ENCODE measurements at places on chromosomes 4 and X. TPM values are rescaled to one million over a fixed set of nuclear protein-coding genes. Genes with fewer than 3 reads are reported as not detected.
A peak's percentile ranks its signal among the peaks of the same experiment; 100 is the strongest.

HPSE gene
- 1.1 TPM for polyA plus RNA-seq

XAGE2 gene
- 0.68 TPM for polyA plus RNA-seq

DNA sequence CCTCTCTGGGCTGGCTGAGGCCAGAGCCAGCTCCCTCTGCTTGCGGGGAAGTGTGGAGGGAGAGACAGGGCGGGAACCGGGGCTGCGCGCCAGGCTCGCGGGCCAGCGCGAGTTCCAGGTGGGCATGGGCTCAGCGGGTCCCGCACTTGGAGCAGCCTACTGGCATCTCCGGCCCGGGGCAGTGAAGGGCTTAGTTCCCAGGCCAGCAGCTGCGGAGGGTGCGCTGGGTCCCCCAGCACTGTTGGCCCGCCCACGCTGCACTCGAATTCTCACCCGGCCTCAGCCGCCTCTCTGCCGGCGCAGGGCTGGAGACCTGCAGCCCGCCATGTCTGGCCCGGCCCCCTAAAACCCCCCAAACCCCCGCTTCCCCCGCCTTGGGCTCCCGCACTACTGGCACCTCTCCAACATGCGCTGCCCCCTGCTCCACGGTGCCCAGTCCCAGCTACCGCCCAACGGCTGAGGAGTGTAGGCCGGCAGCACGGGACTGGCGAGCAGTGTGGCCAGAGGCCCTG lies 33.8 kb upstream of the FAT4 start:
- no peak for DNase-seq

- DNase-seq = no peak
Observed at GRCh38 chr4:147863111-147863747, 131.3 kb downstream of the ARHGAP10 start.

DNA sequence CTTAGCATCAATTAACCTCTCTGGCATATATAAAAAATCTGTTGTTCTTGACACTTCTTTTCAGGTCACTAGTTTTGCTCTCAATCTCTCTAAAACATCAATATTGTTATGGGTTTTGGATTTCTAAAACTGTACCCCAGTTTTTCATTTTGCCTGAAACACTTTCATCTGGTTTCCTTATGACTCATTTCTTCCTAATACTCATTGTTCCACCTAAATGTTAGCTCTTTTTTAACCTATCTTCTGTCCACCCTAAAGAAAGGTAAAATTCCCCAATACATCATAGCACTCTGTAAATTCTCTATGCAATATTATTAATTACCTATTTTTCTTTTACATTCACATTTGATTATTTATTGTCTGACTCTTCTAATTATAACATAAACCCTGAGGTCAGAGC lies 575.5 kb upstream of the NDST4 start:
- no peak for DNase-seq

DNA sequence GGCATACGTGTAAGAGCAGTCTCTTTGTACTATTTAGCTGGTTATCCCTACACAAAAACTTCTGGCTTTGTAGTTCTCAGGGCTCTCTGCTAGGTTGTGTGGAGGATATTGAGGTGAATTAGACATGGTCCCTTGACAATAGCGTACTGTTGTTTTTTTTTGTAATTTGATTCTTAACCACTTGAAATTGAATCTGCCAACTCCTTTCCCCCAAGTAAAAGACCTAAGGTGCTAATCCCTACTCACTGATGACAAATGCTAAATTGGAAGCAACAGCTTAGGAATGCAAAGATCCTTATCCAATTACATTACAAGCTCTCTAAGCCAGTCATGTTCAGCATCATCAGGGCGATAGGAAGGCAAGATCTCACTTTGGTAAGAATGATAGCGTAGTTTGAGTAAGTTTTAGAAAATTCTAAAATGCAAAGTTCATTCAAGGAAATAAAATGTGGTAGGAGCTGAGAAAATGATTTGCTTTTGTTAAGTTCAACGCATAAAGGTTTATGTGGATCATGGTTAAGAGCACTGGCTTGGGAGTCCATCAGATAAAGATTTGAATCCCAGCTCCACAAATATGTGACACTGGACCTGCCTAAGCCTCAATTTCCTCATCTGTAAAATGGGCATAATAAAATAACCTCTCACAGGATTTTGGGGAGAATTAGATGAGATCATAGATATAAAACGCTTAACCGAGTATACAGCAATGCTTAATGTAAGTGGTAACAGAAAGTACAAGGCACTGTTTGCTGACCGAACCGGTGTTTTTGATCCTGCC lies 39.3 kb downstream of the DOCK11 start:
- DNase-seq = peak; percentile 14

DNA sequence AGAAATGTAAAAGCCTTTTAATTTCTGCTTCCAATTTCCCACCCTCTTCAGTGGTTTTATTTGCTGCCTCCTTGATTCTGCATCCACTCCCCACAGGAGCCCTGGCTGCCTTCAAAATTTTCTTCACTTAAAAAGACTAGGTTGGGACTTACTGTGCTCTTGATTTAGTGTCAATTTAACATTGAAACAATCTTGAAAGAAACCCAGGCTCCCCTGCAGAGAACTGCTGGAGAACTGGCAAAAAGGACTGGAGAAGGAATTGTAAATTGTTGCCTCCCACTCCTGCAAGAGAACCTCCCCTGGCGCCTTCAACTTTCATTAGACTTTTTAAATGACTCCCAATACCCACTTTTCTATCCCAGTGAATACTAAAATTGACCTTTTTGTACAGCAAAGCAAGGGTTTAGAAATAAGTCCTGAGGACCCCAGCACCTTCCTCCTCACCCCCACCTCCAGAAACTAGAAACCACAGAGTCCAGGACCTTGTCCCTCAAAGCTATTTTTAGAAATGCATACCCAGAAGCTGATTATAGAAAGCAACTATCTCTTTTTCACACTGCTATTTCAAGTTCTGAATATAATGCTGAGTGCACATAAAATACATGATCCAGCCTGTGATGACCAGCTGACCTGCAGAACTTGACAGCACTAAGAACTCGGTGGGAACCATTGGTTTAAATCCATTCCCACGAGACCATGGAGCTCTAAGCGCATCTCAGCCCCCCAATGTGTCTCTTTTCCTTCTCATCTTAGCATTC lies 155.5 kb downstream of the INPP4B start:
- DNase-seq = no peak

All from left kidney (tissue), 8 donors.